ENCODE measurements at places on chromosomes 13 and 19.

GRCh38 chr19:927351-927779, 1.5 kb downstream of the ARID3A start:
- peak; percentile 93 for DNase-seq

DNA sequence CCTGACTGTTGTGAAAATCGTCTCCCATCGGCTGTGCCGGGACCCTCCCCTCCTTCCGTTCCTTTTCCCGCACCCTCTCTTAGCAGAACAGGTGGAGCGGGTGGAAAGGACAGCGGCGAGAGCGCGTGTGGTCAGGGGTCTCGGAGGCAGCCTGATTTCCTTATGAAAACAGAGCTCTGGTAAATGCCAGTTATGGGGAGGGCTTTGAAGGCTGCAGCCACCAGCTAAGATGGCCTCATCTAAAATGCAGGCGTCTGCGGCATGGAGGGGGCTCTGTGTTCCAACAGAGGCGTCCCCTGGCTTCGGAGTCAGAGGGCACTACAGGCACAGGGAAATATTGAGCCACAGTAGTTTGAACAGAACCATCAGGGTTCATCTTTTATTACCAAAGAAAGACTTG, 93.8 kb upstream of the SOX1 start:
- peak; percentile 56 for DNase-seq

DNA sequence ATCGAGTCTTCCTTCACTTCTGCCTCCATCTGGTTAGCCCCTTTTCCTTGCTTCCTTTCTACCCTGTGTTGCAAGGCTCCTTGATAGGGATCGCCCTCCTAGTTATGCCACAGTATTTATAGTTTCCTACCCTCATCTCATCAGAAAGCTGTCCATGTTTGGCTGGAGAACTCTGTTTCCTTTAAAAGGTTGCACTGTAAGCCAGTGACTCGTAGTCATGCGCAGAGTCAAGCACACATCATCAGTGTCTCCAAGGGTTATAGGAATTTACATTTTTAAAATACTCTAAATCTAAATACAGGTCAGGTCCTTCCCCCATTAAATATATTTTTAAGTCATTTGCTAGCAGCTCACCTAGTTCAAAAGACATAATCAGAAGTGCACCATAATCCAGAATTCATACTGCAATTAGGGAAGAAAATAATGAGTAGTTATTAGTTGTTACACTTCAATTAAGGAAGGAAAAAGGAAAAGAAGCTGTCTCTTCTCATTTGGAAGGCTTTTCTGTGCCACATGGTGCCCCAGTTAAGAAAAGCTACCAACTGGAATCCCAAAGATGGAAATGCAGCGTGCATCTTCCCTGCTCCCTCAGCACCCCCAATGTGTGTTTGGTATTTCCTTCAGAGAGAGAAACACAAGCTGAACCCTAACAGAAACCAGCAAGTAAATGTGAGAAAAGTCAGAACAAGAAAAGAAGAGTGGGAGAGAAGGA, 81.0 kb downstream of the GPR12 start:
- no peak for DNase-seq

GRCh38 chr19:8457827-8458226, 13.1 kb downstream of the HNRNPM start:
- DNase-seq, result no peak

DNA sequence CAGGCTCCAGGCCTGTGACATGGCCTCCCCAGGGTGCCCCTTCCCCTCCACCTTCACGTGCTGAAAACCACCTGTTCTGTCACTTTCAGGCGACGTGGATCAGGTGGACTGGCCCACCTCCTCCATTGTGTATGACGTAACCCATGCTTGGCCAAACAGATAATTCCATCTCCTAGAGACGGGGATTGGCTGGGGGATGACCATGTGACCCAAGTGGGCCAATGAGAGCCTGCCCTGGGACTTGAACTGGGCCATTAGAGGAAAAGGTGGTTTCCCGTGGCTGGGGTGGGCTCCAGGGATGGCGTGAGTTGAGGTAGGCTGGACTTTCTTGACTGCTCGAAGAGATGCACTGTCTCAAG, 3.6 kb upstream of the ADAMTSL5 start:
- DNase-seq, result no peak
